ENCODE measurements at places on chromosomes 2 and 18.

- DNase-seq: no peak
Observed at GRCh38 chr2:54635554-54636152, 87.8 kb upstream of the EML6 start.

- no peak for DNase-seq
Observed at GRCh38 chr2:29644949-29645348, 276.4 kb downstream of the ALK start.

GRCh38 chr2:175871331-175872004 lies 130.6 kb downstream of the LNPK start:
- DNase-seq: no peak

- no peak for DNase-seq
Observed at GRCh38 chr2:217797661-217798069, 205.1 kb downstream of the TNS1 start.

GRCh38 chr2:227960317-227960716 lies 88.9 kb downstream of the DAW1 start:
- DNase-seq: no peak

- no peak for DNase-seq
Observed at GRCh38 chr18:12154361-12154760, 60.7 kb downstream of the ANKRD62 start.

Data from WTC11 (cell line).